ENCODE measurements at places on chromosomes 3 and 15.

DNA sequence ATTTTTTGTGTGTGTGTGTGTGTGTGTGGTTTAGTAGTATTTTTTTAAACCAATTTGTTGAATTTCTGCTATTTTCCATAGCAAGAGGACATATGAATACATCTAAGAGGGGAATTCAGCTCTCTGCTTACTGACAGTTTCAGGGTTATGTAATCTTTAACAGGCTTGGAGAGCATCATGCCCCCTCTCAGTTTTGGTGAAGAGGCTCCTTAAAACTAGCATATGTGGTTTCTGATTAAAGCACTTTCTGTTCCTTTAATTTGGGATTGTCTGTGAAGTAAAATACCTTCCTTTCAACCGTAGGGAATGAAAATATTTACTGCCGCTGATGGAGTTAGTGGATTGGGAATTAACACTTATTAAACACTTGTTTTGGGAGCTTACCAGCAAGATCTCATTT lies 19.4 kb upstream of the NFKBIZ start:
- no peak for DNase-seq

DNA sequence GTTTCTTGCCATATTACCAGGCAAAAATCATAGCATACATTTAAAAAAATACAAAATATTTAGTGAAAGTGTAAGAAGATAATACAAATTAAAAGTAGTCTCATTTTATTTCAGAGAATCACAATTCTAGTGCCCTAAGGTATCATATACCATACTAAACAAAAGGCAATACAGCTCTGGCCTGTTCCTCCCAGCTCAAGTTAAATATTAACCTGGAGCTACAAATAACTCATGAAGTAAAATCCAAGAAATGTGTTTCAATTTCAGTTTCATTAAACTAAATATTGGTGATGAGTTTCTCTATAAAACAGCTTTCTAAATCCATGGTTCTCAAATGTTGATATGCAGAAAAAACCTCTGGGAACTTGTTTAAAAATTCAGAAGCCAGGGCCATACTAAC lies 67.7 kb downstream of the INO80 start:
- DNase-seq, result no peak

DNA sequence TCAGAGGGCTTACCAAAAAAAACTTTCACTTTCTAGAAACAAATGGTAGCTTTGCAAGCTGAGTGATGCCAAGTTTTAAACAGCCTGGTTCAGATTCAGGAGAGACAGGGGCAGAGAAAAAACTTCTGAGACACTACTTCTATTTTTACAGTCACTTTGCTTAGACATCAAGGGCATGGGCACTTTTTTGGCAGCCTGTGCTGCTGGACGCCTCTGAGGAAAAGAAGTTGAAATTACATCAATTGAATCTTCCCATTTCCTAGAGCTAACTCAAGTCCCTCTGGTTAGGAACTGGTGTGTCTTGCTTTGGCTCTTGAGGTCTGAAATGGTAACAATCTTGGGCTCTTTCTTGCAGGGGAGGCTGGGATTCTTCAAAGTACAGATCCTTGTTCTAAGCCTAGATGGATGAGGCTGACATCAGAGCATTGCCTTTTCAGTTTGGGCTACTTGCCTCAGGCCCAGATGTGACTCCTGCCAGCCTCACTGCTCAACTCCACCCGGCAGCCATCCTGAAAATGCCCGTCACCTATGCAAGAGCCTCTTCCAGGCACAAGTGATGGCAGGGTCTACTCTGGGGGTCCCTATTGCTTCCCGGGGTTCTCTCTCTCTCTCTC lies 357.5 kb downstream of the FOXP1 start:
- DNase-seq, result no peak

DNA sequence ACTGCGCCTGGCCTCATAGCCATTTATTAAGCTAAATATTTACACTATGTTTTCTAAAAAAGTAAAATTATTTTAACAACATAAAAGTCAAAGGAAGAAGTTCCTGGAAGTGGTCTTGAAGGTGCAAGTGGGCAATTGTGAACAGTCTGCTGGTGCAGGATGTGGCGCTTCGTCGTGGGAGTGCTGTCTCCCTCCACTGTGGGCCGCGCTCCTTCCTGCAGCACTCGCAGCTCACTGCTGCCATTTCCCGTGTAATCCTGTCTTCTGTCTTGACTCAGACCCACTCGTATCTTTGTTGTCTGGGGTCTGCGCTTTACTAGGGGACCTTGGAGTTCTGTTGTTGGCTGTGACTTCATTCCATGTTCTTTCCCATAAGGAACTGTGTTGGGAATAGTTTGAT lies 56.3 kb downstream of the APBA2 start:
- peak; percentile 27 for DNase-seq

- DNase-seq, result no peak
These were observed 90.7 kb downstream of the NR2F2 start for GRCh38 chr15:96421178-96421601.

GRCh38 chr3:151460228-151460627 lies 633 bp downstream of the IGSF10 start:
- no peak for DNase-seq

DNA sequence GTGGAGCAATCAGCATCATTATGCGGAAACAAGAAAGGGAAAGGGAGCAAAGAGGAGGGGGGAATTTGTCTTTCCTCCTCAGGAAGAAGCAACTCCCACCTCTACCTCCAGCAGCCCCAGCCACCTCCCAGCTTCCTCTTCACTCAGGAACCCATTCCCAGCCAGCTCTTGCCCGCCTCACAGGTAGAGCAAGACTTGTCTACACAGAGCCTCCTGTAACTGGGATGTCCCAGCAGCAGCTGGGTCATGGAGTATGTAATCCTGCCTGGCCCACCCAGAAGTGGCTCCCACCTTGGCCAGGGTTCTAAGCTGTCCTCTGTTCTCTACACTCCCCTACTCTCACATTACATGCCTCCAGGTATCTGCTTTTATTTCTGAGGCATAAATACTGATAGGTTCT lies 14.0 kb downstream of the IGDCC3 start:
- no peak for DNase-seq
